ENCODE measurements at places on chromosomes 3 and 15.
A peak's percentile ranks its signal among the peaks of the same experiment; 100 is the strongest.

- DNase-seq, result no peak
Measured at GRCh38 chr15:68518785-68519430, 59.9 kb upstream of the CORO2B start.

DNA sequence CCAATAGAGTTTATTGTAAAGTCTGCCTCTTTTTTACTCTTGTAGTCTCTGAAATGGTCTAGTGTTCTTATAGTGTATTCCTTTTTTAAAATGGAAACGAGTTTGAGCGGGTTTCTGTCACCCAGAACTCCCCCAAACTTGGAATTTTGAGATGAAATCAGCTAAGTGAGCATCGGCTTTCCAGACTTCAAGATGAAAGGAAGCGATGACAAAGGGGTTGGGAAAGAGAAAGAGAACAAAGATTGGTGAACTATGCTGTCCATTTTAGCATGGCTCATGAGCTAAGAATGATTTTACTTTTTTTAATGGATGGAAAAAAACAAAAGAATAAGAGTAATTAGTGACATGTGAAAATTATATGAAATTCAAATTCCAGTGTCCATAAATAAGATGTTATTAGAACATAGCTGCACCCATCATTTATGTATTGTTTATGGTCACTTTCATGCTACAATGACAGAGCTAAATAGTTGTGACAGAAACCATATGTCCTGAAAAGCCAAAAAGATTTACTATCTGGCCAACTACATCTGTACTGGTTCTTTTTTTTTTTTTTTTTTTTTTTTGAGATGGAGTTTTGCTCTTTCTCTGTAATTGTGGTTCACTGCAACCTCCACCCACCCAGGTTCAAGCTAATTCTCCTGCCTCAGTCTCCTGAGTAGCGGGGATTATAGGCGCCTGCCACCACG, 52.7 kb upstream of the PDZRN3 start:
- no peak for DNase-seq

- DNase-seq, result no peak
Measured at GRCh38 chr15:47718497-47719437, 1.5 kb downstream of the SEMA6D start.

- no peak for DNase-seq
Measured at GRCh38 chr15:63913786-63914315, 80.1 kb upstream of the HERC1 start.

DNA sequence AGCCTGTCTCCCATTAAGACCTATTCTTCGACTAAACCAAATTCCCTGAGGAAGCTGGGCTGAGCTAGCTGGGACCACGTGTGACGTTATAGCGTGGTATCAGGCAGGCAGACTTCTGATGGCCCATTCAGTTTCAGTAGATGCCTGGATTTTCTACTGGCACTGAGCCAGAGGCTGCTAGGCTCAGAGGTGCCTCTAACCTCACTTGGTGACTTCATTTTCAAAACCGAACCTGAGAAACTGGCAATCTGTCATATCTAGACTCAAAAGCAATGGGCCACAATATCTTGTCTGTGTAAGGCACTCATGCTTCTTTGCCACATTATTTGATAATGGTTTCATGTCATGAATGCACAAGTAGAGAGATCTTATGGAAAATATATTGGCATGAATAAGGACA, 352.1 kb upstream of the AZI2 start:
- DNase-seq, result no peak

- DNase-seq, result no peak
Measured at GRCh38 chr15:42157981-42158765, 1.7 kb upstream of the PLA2G4F start.

- no peak for DNase-seq
Measured at GRCh38 chr3:139774560-139775302, 97.0 kb upstream of the NMNAT3 start.

GRCh38 chr3:132726341-132726823, 4.2 kb upstream of the NPHP3 start:
- DNase-seq, result peak; percentile 63

- DNase-seq, result no peak
Measured at GRCh38 chr3:102796804-102797203, 362.0 kb downstream of the ZPLD1 start.

GRCh38 chr3:43970351-43970750, 271.3 kb upstream of the TOPAZ1 start:
- no peak for DNase-seq

GRCh38 chr3:54756330-54756731, 171.5 kb downstream of the LRTM1 start:
- DNase-seq, result no peak

- no peak for DNase-seq
Measured at GRCh38 chr15:72112116-72112515, 5.8 kb downstream of the MYO9A start.

DNA sequence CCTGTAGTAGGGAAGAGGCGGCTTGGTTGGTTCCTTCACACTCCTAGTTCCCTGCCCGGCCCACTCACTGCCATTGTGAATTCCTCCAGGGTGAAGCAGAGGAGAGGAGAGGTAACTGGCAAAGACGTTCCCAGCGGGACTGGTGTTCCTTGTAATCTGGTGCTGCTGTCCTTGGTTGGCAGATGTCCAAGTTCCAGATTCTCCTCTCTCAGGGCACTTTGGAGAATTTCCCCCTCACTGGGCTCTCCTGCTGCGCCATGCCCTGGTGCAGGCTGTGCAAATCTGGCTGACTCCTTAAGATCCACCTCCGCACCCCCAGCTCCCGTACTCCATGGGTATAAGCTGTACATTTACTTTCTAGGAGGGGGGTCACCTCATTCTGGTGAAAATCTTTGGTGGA, 37.3 kb downstream of the THSD4 start:
- no peak for DNase-seq

DNA sequence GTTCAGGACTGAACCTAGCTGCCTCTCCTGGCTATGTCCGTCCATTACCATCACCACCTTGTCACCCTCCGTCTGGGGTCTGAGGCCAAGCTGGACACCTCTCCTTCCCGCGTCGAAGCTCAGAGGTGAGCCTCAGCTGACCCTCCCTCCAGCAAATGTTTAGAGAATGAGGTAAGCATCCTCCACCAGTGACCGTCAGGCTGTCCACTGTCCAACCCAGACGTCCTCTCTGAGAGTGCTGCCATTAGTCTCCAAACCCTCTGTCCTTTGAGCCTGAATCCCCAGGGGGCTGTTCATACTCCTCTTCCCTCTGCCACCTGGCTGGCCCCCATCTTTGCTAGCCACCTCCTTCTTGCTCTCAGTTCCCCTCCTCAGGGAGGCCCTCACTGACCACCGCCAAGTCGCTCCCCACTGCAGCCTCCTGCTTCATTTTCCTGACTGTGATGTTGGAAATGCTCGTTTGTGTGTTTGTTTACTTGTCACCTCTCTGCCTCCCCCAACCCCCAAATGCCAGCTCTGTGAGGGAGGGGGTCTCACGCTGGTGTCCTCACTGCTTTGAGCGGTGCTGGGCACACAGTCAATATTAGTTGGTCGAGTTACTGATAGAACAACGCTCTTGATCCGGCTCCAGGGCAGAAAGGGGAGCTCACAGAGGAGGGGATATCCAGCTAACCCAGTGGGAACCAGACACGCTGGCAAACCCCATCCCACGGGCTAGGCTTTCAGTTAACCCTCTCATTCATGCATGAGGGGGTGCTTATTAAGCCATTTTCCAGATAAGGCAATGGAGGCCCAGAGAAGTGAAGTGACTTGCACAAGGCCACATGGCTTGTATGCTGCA, 64.9 kb downstream of the IQSEC1 start:
- DNase-seq, result no peak

DNA sequence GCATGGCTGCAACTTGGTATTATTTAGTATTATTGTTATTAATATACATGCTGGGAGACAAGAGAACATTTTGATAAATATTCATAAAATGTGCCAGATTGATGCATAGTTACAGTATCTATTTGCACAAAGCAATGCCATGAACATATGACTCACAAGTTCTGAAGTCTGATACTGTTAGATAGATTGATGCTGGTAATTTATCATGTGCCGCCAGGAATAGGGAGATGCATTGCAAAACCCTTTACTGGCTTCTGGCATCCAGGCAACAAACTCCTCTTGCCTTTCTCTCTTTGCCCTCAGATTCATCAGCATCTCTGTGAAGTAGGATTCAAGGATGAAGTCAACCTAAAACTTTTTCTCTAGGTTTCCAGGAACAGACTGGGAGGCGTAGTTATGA, 41.0 kb upstream of the SLC25A26 start:
- no peak for DNase-seq

- DNase-seq, result no peak
Measured at GRCh38 chr3:50602595-50603191, 8.9 kb downstream of the CISH start.

DNA sequence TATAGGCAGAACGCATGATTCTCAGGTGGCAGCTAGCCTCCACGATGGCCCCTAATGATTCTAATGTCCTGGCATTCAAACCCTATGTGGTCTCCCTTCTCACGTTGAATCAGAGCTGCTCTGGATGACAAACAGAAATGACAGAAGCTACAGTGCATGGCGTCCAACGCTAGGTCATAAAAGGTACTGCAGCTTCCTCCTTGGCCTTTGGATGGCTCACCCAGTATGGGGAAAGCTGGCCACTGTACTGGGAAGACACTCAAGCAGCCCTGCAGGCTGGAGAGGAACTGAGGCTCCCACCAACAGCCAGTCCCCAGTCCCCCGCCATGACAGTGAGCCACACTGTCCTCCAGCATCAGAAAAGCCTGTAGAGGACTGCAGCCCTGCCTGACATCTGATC, 286.3 kb downstream of the FAM43A start:
- DNase-seq, result no peak

DNA sequence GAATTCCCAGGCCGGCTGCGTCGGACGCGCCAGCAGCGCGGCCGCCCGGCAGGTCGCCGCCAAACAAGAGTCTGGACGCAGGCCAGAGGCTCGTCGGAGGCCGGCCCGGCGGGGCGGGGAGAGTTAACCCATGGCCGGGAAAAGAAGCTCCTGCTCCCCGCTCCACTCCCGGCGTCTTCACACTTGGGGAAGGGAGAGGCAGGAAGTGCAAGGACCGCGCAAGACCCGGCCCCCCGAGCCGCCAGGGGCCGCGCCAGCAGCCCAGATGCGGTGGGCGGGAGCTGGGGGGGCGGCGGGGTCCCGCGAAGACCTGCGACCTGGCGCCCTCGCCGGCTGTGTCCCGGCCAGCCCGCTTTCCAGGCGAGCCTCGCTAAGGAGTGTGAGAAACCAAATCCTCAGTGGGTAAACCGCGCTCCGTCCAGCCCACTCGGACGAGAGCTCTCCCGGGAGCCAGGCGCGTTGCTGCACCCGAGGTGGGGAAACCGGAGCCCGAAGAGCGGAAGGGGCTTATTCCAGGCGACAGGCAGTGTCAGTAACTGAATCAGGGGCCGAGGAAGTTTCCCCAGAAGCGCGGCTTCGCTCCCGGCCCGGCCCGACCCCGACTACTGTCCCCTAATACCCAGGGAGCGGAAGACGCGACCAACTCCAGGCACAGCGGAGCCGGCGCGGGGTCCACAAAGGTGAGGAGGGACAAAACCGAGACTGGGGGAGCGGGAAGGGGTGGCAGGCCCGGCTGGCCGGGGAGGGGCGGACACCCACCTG, 721 bp downstream of the ADAMTS7 start:
- DNase-seq, result no peak

- DNase-seq, result no peak
Measured at GRCh38 chr3:131747466-131747865, 244.7 kb upstream of the MRPL3 start.

DNA sequence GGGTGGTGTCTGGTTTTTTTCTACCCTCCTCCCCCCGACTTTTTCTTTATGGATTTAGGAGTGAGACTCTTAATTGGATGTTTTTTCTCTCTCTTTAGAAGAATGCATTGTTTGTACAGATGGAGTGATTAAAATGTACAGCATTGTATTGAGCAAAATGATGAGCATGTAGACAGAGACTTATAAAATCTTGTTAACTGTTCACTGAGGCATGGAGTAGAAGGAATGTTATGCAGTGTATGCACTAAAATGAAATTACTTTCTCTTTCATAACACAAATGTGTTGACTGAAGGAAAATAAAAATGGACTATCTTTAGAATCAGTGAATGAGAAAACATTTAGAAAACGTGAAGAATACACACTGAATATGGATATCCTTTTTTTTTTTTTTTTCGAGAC, 39.8 kb downstream of the ZFAND6 start:
- DNase-seq, result no peak

DNA sequence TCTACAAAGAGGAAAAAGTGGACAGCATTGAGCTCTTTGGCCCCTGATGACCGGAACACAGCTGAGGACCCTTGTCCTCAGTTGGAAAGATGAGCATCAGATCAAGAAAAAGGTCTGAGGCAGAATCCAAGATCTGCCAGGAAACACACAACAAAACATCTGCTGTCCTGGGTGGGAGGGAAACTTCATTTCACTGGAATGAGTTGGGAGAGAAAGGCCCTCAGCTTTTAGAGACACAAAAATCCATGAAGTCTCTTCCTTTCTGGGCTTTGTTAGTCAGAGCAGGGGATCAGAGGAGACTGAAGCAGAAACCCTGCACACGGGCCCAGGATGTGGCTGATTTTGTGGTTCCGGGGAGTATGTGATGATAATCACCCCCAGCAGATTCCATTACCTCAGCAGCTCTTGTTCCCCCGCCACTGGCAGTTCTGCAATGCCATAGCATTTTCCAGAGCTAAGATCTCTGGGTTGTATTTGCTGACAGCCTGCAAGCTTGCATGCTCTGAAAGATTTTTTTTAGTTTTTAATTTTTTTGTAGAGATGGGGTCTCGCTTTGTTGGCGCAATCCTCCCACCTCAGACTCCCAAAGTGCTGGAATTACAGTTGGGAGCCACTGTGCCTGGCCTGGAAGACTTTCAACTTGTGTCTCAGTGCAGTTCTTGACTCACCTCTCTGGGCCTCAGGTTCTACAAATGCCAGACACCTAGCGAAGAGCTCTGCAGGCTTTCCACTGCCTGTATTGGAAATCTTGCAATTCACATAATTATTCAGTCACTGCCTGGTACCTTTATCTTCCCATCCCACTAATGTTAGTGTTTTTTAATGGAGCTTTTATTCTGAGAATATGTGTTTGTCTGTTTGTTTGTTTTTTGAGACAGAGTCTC, 5.8 kb upstream of the TATDN2 start:
- peak; percentile 50 for DNase-seq

DNA sequence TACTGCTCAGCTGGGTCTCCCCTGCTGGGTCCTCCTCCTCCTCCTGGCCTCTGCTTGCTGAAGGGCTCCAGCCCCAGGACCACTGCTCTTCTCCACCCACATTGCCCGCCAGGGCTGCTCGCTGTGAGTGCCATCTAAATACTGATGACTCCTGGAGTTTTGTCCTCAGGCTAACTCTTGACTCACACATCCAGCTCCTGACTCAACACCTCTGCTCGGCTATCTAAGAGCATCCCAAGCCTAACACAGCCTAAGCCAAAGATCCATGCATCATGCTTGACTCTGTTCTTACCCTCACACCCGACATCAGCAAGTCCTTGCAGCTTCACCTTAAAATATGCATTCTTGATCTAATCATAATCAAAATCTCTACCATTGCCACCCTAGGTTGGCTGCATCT, 260.2 kb downstream of the KLF13 start:
- DNase-seq, result no peak

- no peak for DNase-seq
Measured at GRCh38 chr15:57184502-57184901, 191.8 kb upstream of the CGNL1 start.
